ENCODE measurements at places on chromosomes 4 and X.
A peak's percentile ranks its signal among the peaks of the same experiment; 100 is the strongest.

DNA sequence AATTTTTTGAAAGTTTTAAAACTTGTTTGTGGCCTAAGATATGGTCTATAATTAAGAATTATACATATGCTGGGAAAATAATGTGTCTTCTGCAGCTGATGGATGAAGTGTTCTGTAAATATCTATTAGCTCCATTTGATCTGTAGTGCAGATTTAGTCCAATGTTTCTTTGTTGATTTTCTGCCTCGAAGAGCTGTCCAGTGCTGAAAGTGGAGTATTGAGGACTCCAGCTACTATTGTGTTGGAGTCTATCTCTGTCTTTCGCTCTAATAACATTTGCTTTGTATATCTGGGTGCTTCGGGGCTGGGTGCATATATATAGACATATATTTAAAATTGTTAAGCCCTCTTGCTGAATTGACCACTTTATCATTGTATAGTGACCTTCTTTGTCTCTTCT lies 2127.3 kb downstream of the PCDH7 start:
- DNase-seq, result no peak

DNA sequence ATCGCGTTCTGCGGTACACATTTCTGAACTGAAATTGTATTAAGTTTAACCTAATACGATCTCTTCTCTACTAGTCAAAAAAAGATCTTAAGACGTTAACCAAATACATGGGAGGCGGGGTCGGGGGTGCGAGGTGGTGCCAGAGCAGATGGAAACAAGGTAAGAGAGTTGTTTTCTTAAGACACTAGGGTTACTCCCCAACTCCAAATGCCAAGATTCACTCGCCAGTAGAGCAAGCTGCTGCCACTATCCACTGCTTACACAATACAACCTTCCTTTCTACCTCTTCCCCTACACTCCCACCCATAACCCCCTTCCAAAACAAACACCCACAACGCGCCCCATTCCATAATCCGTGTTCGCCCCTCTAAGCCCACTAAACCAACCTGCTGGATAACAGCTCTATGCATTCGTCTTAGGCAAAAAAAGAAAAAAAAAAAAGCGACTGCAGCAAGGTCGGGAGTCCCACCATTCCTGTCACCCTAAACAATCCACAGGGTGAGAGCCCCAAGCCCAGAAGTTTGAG lies 1.3 kb downstream of the LCORL start:
- DNase-seq, result no peak

DNA sequence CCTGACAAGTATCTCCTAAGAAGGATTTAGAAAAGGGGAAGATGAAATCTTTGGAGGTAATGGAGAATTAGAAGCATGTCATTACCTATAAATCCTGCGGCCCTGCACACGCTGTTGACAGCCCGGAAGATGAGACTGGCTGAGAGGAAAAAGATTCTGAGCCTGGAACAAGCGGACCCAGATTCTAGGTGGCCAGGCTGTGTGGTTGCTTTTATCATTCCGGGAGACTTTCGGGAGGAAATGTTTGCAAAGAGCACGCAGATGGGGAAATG lies 5.8 kb upstream of the PPP2R3B start:
- DNase-seq, result no peak

- no peak for DNase-seq
Measured at GRCh38 chrX:109270580-109271484, 211.1 kb downstream of the GUCY2F start.

GRCh38 chrX:39749135-39749534 lies 348.6 kb downstream of the BCOR start:
- DNase-seq, result no peak

GRCh38 chrX:44344194-44344593 lies 722 bp upstream of the EFHC2 start:
- no peak for DNase-seq

DNA sequence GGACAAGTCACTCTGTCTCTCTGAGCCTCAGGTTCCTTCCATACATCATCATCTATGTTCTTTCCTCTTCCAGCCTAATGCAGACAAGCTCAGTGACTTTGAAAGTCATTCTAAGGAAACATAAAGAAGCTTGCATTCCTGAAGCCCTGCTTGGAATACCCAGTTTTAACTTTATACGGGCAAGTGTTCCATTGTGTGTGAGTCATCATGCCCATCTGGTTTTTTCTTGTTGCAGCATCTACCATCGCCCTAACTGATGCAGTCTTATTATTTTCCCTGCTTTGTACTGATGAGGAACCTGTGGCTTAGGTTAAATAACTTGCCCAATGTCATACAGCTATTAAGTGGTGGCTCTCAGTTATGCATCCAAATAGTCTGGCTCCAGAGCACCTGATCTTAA lies 177.9 kb upstream of the RAI2 start:
- DNase-seq, result no peak

DNA sequence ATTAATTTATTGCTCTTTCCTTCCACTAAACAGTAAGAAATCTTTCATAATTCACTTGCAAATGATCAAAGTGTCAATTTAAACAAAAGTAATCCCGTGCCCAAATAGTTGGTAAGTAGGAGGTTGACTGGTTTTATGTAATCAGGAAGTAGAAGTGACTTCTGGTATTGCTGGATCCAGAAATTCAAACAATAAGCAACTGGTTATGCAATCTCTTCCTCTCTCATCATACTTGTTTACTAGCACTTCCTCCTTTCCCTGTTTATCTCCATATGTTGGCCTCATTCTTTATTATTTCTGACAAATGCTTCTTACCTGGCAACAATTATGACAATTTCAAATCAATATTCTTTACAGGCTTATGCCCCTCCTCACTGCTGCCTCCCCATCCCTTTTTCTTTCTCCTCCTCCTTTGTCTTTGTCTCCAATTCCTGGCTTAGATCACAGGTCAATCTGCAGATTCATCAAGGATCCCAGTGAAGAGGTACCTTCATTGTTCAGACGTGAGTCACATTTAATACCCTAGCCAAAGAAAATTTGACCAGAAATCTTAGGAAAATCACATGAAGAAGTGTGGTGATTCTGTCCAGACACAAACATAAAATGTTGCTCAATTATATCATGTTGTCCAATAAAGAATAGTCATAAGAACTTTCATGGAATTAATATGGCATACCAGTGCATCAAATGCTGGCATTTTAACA lies 323.2 kb upstream of the PCDH7 start:
- no peak for DNase-seq

- no peak for DNase-seq
Measured at GRCh38 chr4:59127743-59128142, 2017.6 kb upstream of the IGFBP7 start.

- DNase-seq, result no peak
Measured at GRCh38 chr4:139465922-139466321, 12.0 kb downstream of the RAB33B start.

DNA sequence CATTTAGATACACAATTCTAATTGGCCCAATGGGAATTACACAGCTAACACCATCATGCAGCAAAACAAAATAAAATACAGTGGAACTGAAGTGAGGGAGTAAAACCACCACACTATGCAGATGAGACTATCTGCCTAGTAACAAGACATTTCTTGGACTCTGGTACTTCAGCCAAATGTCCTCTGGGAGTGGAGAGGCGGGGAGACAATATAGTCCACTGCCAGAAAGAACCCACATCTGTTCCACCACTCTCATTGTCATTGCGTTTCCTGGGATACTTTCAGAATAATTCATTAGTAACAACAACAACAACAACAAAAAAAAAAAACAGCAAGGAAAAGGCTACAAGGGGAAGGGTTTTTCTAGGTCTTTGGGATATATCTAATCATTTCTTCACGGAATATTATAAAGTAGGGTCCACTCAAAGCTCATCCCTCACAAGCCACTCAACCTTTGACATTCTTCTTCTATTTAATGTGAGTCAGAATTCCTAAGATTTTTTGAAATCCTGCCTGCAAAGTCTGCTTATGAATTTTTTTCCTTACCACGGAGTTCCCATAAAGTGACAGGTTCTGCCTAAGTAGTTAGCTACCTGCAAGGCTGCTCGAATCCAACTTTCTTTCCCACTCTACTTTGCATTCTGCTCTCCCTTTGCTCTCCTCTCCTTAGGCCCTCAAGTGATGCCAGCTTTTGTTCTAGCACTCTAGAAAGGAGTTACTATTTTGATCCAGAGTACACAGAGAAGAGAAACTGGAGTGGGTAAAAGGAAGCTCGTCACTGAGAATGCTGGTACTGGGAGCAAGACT lies 254.6 kb downstream of the CHIC1 start:
- no peak for DNase-seq

DNA sequence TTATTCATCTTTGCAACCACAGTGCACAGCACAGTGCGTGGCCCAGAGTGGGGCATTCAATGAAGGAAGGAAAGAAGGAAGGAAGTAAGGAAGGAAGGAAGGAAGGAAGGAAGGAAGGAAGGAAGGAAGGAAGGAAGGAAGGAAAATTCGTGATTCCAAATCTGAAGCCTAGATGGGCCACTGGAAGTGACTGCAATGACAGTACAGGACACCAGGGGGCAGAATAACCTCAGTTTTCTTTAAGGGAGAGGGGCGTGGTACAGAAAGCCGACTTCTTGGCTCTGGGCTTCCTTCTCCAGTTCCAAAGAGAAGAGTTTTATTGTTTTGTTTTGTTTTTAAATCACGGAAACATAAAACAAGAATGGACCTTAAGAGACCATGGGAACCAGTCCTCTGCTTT lies 47.8 kb downstream of the APLN start:
- peak; percentile 5 for DNase-seq

- DNase-seq, result no peak
Measured at GRCh38 chr4:176409627-176410026, 89.9 kb downstream of the SPCS3 start.

DNA sequence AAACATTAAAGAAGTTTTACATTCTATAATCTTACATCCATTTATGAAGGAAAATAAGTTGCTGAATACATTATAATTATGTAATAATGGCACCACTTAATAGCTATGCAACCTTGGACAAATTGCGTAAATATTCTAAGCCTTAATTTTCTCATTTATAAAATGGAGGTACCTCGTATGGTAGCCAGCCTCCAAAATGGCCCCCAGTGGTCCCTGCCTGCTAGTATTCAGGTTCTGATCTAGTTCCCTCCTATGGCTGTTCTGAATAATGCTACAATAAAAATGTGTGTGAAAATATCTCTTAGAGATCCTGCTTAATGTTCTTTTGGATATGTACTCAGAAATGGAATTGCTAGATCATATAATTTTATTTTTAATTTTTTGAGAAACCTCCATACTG lies 11.0 kb upstream of the NKX3-2 start:
- no peak for DNase-seq

- no peak for DNase-seq
Measured at GRCh38 chr4:11801466-11802446, 373.1 kb upstream of the HS3ST1 start.

DNA sequence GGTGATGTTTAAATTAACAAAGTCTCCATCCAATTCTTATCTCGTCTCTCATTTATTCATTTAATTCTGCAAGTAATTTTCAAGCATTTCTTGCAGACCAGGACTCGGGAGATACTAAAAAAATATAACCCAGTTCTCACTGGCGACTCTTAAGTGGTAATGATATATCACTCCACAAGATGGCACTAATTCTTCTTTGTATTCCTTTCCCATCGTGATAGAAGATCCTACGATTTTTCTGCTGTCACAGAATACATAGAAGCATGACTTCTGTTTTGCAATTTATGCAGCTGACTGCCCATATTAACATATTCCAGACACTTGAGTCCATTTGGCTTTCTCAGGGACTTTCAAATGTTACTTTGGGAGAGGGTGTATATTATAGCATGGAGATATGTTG lies 64.0 kb upstream of the FGF13 start:
- peak; percentile 1 for DNase-seq

DNA sequence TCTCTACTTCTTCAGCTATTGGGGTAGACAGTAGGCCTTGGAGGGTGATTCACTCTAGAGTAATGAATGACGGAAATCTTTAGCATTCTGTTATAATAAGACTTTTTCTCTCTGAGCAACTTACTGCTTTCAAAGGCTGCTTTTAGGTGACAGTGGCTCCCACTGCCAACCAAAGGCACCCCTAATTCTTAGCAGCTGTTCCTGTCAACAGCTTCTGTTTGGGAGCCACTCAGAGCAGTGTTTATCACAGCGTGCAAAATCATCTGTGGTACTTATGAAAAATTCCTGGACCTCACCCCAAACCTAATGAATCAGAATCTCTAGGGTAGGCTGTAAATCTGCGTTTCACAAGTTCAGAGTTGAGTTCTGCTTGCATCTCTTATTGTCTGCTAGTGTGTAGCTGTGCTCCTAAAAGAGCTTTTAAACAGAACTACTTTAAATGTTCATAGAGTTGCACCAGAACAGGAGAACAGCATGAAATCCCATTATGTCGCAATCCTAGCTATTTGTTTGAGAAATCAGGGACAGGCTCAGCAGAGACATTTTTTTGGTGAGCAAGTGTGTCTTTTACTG lies 52.8 kb upstream of the POU4F2 start:
- no peak for DNase-seq

DNA sequence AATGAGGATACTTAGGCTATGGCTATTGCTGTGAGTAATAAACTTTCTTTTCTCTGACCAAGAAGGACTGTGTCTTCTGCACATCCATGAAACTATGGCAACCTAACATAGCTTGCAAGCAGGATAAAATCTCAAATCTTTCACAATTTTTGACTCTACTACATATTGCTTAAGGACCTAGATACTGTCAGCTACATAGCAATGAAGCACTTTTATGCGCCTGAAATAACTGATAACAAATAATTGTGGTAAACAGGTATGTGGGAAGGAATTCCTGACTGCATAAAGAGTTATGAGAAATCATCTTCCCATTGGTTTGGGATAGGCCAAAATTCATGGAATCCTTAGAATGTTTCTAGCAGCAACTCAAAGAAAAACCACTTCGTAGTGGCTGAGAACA lies 41.2 kb upstream of the PDGFC start:
- DNase-seq, result no peak

- DNase-seq, result no peak
Measured at GRCh38 chrX:44871931-44872820, 812 bp upstream of the KDM6A start.

GRCh38 chr4:174873931-174874330 lies 44.2 kb upstream of the ADAM29 start:
- DNase-seq, result no peak

DNA sequence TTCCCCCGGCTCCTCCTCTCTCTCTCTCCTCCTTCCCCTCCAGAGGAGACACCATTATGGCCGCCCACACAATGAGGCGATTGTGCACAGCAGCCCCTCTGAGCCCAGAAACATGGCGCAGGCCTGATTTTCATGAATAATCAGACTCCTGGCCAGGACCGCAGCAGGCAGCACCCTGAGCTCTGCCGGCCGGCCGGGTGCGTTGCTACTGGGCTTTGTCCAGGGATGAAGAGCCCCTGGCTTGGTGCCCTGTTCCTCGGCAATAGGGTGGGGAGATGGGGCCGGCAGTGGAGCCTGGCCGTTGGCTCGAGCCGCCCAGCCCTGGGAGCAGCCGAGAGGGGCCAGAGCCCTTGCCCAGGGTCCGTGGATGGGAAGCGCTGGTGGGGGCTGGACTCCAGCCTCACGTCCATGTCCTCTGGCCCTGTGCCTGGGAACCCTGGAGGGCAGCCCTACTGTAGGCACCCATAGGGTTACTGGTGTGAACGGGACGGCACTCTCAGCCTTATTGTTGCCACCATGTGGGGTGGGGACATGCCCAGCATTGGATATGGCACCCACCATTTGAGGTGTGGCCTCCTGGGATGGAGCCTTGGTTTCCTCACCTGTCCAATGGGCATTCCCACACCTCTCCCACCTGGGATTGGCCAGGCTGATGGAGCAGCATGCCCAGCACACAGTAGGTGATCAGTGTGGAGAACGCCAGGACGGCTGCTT lies 103.0 kb downstream of the SORCS2 start:
- peak; percentile 17 for DNase-seq

- no peak for DNase-seq
Measured at GRCh38 chrX:116342903-116343302, 93.5 kb upstream of the SLC6A14 start.

Measured in NCI-H2029 (cell line).